ENCODE measurements at places on chromosomes 1 and 21. TPM values are rescaled to one million over a fixed set of nuclear protein-coding genes. Genes with fewer than 3 reads are reported as not detected.
A peak's percentile ranks its signal among the peaks of the same experiment; 100 is the strongest.

Gene CDK18
- total RNA-seq, result 5.1 TPM

Gene TRIM58
- 17.4 TPM for total RNA-seq

Gene KIAA0040
- 19.0 TPM for total RNA-seq

Gene AVPR1B
- not detected for total RNA-seq

Gene FCRL3
- not detected for total RNA-seq

Gene RGS8
- not detected for total RNA-seq

Gene FLG2
- total RNA-seq, result not detected

Gene LAMB3
- 2.5 TPM for total RNA-seq

Gene MORC3
- total RNA-seq, result 39.3 TPM

Gene CELA3A
- total RNA-seq, result 60.6 TPM

Gene SELENBP1
- total RNA-seq, result 65.7 TPM

Gene PRUNE1
- 29.1 TPM for total RNA-seq

GRCh38 chr1:30315185-30315960 is 408.0 kb downstream of the MATN1 start:
- no peaks in the 10 kb centered on the region for H3K4me1 ChIP-seq
- no peak overlapping the region for H3K27ac ChIP-seq
- H3K36me3 ChIP-seq, result no peaks in the 10 kb centered on the region
- DNase-seq, result no peak
- no peaks in the 10 kb centered on the region for H3K27me3 ChIP-seq
- no peak overlapping the region for H3K4me3 ChIP-seq

DNA sequence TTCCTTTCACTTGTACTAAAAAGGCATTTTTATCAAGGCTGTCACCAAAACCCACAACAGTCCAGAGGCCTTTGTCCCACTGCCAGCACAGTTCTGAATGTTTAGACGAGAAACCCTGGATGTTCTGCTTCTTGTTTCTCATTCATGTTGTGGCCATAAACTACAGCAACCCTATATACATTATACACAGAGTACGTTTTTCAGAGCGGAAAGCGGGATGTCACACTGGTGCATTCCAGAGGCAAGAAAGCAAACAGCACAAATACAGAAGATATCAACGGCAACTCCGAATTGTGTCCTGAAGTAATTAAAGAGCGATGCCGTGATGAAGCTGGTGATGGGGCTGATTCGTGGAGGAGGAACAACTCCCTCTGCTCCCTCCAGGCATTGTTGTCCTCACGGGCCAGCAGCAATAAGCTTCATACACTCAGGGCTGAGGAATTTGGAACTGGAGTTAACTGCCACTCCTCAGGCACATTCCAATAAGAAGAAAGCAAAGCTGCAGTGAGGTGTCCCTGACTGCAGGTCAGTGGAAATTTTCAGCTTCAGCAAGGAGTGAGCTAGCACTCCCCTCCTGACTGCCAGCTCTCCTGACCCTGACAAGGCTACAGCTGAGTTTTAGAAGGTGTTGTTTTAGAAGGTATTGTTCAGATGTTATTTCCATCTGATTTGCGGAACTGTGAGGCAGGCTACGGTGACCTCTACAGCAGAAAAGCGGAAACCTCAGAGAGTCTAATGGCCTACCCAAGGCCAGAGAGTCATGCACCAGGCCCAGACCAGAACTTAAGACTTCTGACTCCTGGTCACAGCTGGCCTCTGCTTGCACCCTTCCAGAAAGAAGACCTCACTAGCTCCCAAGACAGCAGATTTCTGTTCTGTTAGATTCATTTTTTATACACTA is 149.0 kb downstream of the TGFBR3 start:
- H3K36me3 ChIP-seq, result no peaks in the 10 kb centered on the region
- H3K27me3 ChIP-seq, result no peaks in the 10 kb centered on the region
- no peak overlapping the region for H3K4me3 ChIP-seq
- no peak for DNase-seq
- H3K4me1 ChIP-seq, result peaks cover 12% of the 10 kb centered on the region
- H3K27ac ChIP-seq, result peak overlapping the region; percentile 81

GRCh38 chr1:45987204-45987603 is 145.2 kb downstream of the PIK3R3 start:
- H3K27ac ChIP-seq, result no peak overlapping the region
- no peaks in the 10 kb centered on the region for H3K36me3 ChIP-seq
- no peaks in the 10 kb centered on the region for H3K4me1 ChIP-seq
- DNase-seq, result no peak
- no peak overlapping the region for H3K4me3 ChIP-seq
- H3K27me3 ChIP-seq, result no peaks in the 10 kb centered on the region

GRCh38 chr21:36385233-36386030 is at the start of gene CHAF1B:
CHAF1B (plus strand) TSS chr21:36385392; CDS start chr21:36386137, 745 bp downstream.
- peak; percentile 64 for DNase-seq
- no peaks in the 10 kb centered on the region for H3K4me1 ChIP-seq

GRCh38 chr1:221868593-221869303 is 126.9 kb upstream of the DUSP10 start:
- H3K4me3 ChIP-seq, result no peak overlapping the region
- no peaks in the 10 kb centered on the region for H3K36me3 ChIP-seq
- no peak overlapping the region for H3K27ac ChIP-seq
- H3K27me3 ChIP-seq, result no peaks in the 10 kb centered on the region

- no peak for DNase-seq
- H3K4me3 ChIP-seq, result no peak overlapping the region
- H3K4me1 ChIP-seq, result peaks cover 87% of the 10 kb centered on the region
- H3K36me3 ChIP-seq, result peaks cover 21% of the 10 kb centered on the region
These were observed 18.3 kb downstream of the MEF2D start for GRCh38 chr1:156482276-156482675.

GRCh38 chr1:175385316-175385715 is 192.7 kb upstream of the KIAA0040 start:
- H3K27me3 ChIP-seq, result no peaks in the 10 kb centered on the region
- no peak overlapping the region for H3K27ac ChIP-seq
- no peaks in the 10 kb centered on the region for H3K4me1 ChIP-seq
- no peaks in the 10 kb centered on the region for H3K36me3 ChIP-seq

DNA sequence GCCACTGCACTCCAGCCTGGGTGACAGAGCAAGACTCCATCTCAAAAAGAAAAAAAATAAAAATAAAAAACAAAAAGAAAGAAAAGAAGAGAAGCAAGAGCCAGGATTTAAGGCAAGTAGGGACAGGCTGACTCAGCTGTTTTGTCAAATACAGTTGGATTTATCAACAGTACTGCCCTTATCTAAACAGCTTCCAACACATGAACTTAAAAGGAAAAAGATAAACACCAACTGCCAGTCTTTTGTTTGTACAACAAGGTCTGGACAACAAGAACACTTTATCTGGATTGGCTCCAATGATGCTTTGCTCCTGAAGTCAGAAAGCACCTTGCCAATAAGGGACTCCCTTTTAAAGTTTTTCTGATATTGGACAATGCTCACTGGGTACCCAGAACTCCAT is 886.0 kb downstream of the ADGRL2 start:
- H3K4me1 ChIP-seq, result no peaks in the 10 kb centered on the region
- no peaks in the 10 kb centered on the region for H3K36me3 ChIP-seq
- no peak overlapping the region for H3K4me3 ChIP-seq
- DNase-seq, result no peak

DNA sequence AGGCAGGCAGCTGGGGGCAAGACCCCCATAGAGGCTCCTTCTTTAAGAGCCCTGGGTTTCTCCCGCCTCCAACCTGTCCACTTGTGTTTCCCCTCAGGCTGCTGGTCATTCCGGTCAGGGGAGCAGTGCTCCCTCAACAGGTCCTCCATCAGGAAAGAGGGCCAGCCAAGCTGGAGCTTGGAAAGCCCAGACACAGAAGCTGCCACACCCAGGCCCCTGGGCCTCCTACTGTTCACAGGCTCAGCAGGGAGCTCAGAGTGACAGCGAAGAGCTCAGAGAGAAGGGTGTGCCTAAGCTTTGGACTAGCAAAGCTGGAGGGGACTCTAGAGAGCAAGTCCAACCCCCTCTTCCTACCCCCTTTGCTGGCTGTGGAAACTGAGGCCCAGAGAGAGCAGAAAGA is 10.3 kb upstream of the CDCP2 start:
- no peak for DNase-seq
- no peak overlapping the region for H3K4me3 ChIP-seq
- H3K36me3 ChIP-seq, result no peaks in the 10 kb centered on the region
- H3K27ac ChIP-seq, result no peak overlapping the region
- no peaks in the 10 kb centered on the region for H3K4me1 ChIP-seq
- no peaks in the 10 kb centered on the region for H3K27me3 ChIP-seq

GRCh38 chr1:39359028-39359570 is 132.3 kb upstream of the BMP8A start:
- no peaks in the 10 kb centered on the region for H3K4me1 ChIP-seq
- peaks cover 14% of the 10 kb centered on the region for H3K36me3 ChIP-seq
- H3K27me3 ChIP-seq, result no peaks in the 10 kb centered on the region
- no peak for DNase-seq

- H3K36me3 ChIP-seq, result no peaks in the 10 kb centered on the region
- no peak for DNase-seq
- H3K27me3 ChIP-seq, result no peaks in the 10 kb centered on the region
- H3K27ac ChIP-seq, result no peak overlapping the region
- no peak overlapping the region for H3K4me3 ChIP-seq
- H3K4me1 ChIP-seq, result no peaks in the 10 kb centered on the region
These were observed 6.9 kb upstream of the ATP1B1 start for GRCh38 chr1:169099561-169099960.

DNA sequence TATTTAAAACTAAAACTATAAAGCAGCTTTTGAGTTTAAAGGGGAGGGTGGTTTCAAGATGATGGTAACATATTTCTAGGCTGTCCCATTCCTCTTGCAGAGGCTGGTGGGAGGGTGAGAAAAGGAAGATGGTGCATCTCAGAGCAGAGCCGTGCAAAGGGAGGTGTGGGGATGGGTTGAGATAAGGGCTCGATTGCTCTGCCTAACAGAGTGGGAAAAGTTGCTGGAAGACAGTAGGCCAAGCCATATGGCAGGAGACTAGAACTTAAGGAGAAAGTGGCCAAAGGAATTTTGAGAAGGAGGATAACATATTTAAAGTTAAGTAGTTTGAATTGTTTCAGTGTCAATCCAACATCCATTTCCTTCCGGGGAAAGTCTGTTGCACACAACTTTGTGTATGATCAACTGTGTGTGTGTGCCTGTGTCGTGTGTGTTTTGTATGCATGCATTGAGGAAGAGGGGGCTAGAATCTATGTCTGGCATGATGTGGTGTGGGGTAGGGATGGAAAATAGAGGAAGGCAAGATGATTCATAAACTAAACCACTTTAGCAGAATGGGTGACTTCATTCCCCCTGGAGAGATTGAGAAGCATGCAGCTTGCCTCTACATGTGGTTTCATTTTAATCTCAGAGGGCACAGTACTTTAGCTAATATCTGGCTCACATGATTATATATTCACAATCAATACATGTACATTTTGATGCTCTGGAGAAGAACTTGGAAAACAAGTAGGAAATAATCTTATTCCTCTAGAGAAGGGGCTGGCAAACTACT is 145.0 kb upstream of the DNAH14 start:
- DNase-seq, result no peak
- H3K4me1 ChIP-seq, result no peaks in the 10 kb centered on the region
- H3K4me3 ChIP-seq, result no peak overlapping the region
- no peaks in the 10 kb centered on the region for H3K36me3 ChIP-seq

DNA sequence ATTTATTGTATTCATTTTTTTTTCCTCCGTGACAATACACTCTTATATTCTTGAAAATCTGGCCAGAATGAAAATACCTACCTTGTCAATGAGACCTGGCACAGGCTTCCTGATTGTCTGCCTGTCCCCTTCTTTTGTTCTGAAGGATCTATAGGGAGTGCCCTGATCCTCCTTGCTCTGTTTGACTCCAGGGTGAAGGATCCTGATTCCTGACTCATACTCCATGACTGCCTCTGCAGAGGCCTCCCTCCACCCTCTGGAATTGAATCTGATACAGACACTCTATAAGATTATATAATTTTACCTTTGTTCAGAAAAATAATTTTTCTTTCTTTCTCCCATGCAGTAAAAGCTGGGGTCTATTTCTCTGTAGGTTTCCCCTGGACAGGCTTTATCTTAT is 116.2 kb downstream of the HMCN1 start:
- H3K4me3 ChIP-seq, result no peak overlapping the region
- DNase-seq, result no peak
- no peak overlapping the region for H3K27ac ChIP-seq
- H3K27me3 ChIP-seq, result no peaks in the 10 kb centered on the region
- H3K36me3 ChIP-seq, result no peaks in the 10 kb centered on the region
- H3K4me1 ChIP-seq, result no peaks in the 10 kb centered on the region

DNA sequence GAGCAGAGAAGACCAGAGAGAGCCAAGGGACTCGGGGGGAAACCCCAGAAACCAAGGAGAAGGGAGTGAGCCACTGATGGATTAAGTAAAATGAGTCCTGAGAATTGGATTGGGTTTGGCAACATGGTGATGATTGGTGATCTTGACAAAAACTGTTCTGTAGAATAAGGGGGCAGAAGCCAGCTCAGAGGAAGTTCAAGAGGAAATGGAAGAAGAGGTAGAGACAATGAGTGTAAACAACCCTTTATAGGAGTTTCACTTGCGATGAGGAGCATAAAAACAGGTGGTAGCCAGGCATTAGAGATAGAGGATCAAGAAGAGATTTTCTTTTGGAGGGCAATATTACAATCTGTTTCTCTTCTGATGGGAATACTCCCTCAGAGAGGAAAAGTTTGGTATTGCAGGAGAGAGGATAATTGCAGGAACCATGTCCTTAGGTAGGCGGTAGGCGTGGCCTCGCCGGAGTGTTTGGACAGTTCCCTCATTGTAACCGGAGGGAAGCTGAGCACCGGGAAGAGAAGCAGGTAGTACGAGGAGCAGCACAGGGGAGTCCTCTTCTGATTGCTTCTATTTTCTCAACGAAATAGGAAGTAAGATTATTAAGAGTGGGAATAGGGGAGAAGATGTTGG is 68.4 kb upstream of the TENT5C start:
- no peaks in the 10 kb centered on the region for H3K36me3 ChIP-seq
- no peak for DNase-seq
- H3K27ac ChIP-seq, result no peak overlapping the region
- no peaks in the 10 kb centered on the region for H3K4me1 ChIP-seq
- H3K27me3 ChIP-seq, result no peaks in the 10 kb centered on the region

DNA sequence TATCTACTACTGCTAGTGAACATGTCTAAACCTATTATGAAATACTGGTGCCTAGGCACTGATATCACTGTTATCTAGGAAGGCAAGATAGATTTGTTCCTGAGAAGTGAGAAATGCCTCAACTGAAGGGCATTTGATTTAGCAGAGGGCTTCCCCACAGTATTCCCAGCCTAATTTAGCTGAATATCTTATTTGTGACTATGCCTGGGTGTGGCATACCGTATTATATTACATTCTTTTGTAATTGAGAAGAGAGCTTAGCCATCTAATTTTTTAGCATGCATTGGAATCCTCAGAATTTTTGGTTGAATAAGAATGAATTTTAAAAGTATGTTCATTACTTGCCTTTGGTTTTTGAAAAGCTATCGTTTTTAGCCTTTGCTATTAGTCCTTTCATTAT is 99.1 kb downstream of the ZP4 start:
- H3K4me3 ChIP-seq, result no peak overlapping the region
- no peaks in the 10 kb centered on the region for H3K27me3 ChIP-seq
- H3K36me3 ChIP-seq, result no peaks in the 10 kb centered on the region
- no peaks in the 10 kb centered on the region for H3K4me1 ChIP-seq
- H3K27ac ChIP-seq, result no peak overlapping the region

GRCh38 chr1:150511551-150511950 is 3.6 kb downstream of the ECM1 start:
- DNase-seq, result no peak
- H3K27me3 ChIP-seq, result no peaks in the 10 kb centered on the region
- peaks cover 10% of the 10 kb centered on the region for H3K4me1 ChIP-seq
- H3K36me3 ChIP-seq, result no peaks in the 10 kb centered on the region
- H3K4me3 ChIP-seq, result no peak overlapping the region
- no peak overlapping the region for H3K27ac ChIP-seq
